Activated effector memory CD4-positive, alpha-beta T cell treated with anti-CD3 and anti-CD28 coated beads, Interleukin-2, amount 50 U/mL, for 16 hours (primary cell): ENCODE measurements at places on chromosomes 13 and 19.

- peak; percentile 98 for DNase-seq
Observed at GRCh38 chr19:46860125-46860845, 512 bp upstream of the ARHGAP35 start.

- no peak for DNase-seq
Observed at GRCh38 chr19:39321117-39321831, 611 bp upstream of the LRFN1 start.

GRCh38 chr19:8180018-8180417, 29.2 kb upstream of the CERS4 start:
- no peak for DNase-seq

DNA sequence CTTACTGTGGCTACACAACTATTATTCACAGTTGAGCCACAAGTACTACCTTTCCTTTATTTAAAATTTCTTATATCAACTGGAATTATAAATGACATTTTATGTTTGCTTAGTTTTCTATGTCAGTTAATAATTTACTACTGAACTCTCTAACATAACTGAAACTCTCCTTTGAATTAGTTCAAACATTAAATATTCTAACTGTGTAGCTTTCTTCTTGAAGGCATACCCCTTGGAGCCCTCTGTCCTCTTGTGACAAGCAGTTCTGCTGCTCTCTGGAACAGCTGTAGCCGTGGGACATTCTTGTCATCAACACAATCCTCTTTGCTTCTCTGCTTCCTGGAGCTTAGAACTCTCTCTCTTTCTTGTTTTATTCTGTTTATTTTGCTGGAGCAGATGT, 244.8 kb downstream of the NHLRC3 start:
- DNase-seq = no peak

DNA sequence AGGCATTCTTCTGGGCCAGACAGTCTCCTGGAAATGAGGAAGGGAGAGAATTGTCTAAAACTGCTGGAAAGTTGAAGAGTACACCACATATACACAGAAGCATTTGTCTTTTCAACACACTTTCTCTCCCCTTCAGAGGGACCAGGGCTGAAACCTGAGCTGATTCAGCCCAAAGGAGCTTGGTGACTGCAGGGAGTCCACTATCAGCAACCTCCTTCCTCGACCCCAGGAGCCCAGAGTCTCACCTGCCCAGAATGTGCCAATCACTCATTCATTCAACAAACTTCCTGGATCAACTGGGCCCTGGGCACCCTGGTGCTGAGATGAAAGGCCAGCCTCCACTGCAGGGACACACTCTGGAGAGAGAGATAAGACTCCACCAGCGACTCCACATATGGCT, 128.9 kb upstream of the VSTM2B start:
- no peak for DNase-seq

DNA sequence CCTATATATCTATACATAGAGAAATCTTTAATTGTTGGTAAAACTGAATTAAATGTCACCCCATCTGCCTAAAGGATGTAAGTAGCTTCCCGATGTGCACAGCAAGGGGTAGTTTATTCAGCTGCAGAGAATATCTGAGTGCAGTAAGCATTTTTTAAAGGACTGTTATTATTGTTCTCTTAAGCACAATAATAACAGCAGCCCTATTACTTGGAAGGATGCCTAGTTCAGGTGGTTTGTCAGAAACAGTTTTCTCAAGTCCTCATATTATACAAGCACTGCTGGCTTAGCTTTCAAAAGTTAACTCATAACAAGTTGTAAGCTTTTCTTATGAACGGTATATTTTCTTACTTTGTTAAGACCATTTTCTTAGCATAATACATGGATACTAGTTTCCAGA, 142.6 kb downstream of the CRYL1 start:
- no peak for DNase-seq

GRCh38 chr13:26624572-26624971, 67.1 kb downstream of the WASF3 start:
- DNase-seq = no peak

DNA sequence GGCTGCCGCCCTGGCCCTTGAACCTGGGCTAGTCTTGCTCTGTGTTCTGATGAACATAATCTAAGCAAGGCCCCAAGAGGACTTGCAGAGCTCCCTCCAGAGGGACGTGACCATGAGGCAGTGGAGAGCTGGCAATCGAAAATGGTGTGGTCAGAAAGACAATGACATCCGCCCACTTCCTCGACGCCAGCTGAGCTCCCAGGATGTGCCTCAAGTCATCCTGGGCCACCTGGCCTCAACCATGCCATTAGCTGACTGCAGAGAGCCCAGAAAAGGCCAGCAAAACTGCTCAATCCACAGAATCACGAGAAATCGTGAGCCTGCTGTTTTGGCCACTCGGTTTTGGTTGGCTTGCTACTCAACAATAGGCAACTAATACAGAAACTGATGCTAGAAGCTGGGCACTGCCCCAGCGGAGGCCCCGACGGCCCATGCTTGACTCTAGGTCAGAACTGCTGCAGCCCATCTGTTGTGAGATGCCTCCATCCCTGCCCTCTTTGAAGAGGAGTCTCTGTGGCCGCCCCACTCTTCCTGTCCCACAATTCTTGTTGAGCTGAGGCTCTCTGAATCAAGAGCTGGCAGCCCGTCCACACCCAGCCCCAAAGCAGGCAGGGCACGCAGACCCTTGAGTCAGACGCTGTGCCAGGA, 53.3 kb downstream of the STK24 start:
- no peak for DNase-seq
